Stimulated activated CD8-positive, alpha-beta memory T cell treated with anti-CD3 and anti-CD28 coated beads, Interleukin-7, amount 100 ng/mL, for 1 hour (primary cell): ENCODE measurements at places on chromosomes 7 and 10.

GRCh38 chr10:20991526-20991925, 94.4 kb upstream of the NEBL start:
- DNase-seq, result no peak

- no peak for DNase-seq
Observed at GRCh38 chr7:119515214-119515613, 757.8 kb upstream of the KCND2 start.

GRCh38 chr10:126369125-126369710, 19.1 kb downstream of the ADAM12 start:
- DNase-seq, result no peak

DNA sequence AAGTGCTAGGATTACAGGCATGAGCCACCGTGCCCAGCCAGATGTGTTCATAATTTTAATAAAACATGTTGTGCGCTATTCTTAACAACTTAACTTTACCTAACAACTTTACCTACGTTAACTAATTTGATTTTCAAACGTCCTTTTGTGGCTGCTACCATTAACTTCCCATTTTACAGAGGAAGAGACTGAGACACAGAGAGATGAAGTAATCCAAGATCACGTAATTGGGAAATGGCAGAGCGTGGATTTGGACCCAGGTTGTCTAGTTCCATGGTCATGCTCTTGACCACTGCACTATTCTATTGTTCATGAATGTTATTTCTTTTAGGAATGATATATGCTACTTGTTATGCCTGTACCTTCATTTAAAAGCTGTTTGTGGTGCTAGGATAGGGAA, 80.3 kb upstream of the MTPN start:
- no peak for DNase-seq

DNA sequence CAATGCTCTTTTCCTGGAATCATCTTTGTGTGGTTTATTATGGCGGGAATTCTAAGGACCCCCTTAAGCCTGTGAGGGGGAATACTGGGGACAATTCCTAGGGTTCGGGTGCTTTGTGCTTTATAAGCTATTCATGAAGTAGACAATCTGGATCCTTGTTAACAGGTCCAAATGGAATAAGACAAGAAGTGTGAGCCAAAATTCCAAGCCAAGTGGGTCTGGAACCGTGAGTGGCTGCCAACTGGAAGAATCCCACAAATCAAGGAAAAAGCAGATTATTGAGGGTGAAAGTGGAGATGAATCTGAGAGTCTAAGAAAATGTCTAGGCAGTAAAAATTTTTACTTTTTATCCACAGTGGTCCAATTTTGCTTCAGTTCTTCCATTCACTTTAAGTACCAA, 136.8 kb downstream of the MDFIC start:
- DNase-seq, result no peak
